MCF 10A (cell line): ENCODE measurements at places on chromosomes 3 and 15. TPM values are rescaled to one million over a fixed set of nuclear protein-coding genes. Genes with fewer than 3 reads are reported as not detected.
A peak's percentile ranks its signal among the peaks of the same experiment; 100 is the strongest.

The EXOG gene
- 17.5 and 21.9 TPM in 2 replicates for total RNA-seq

The CADM2 gene
- not detected in 2 replicates for total RNA-seq

The RCCD1 gene
- 21.5 and 29.0 TPM in 2 replicates for total RNA-seq

GRCh38 chr15:66803749-66804148, 101.7 kb downstream of the SMAD6 start:
- H3K36me3 ChIP-seq, result peaks cover 13% of the 10 kb centered on the region
- peaks cover 27% of the 10 kb centered on the region for H3K4me1 ChIP-seq
- no peak overlapping the region for H3K4me3 ChIP-seq
- DNase-seq, result no peak
- H3K27me3 ChIP-seq, result no peaks in the 10 kb centered on the region

- H3K4me3 ChIP-seq, result peak overlapping the region; percentile 4
- DNase-seq, result no peak
These were observed 7.5 kb downstream of the CMSS1 start for GRCh38 chr3:99825004-99825640.

DNA sequence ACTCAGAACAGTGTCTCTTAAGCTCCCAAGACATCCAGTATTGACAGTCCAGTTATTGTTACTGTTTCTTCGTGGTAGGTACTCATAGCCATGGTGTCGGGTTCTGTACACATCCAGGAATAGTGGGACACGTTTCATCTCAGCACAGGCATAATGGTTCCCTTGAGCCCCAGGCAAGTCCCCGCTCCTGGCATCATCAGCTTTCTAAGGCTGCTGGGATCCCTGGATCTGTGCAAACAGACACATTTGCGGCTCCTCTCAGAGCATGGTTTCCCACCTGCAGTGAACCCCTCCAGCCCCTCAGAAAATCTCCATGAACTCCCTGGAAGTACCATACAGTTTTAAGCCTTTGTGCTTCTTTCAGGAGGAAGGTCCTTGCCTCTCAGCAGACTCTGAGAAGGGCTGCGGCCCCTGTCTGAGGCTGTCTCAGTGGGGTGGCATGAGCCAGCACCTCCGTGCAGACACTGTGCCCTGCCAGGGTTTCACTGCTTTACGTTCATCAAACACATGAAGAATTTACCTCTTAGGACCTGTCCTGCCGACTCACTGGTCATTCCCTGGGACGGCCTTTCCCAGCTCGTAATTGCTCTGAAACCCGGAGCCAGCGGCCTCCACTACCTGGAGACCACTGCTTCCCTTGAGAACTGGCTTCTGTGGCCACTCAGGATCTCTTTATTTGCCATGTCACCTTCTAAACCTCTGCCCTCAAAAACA, 124.9 kb downstream of the LRRK1 start:
- H3K4me1 ChIP-seq, result no peaks in the 10 kb centered on the region
- no peak overlapping the region for H3K4me3 ChIP-seq
- H3K27me3 ChIP-seq, result no peaks in the 10 kb centered on the region
- H3K27ac ChIP-seq, result no peak overlapping the region
- peaks cover 34% of the 10 kb centered on the region for H3K36me3 ChIP-seq
- DNase-seq, result no peak

The ISY1 gene
- 52.5 and 57.8 TPM in 2 replicates for total RNA-seq

DNA sequence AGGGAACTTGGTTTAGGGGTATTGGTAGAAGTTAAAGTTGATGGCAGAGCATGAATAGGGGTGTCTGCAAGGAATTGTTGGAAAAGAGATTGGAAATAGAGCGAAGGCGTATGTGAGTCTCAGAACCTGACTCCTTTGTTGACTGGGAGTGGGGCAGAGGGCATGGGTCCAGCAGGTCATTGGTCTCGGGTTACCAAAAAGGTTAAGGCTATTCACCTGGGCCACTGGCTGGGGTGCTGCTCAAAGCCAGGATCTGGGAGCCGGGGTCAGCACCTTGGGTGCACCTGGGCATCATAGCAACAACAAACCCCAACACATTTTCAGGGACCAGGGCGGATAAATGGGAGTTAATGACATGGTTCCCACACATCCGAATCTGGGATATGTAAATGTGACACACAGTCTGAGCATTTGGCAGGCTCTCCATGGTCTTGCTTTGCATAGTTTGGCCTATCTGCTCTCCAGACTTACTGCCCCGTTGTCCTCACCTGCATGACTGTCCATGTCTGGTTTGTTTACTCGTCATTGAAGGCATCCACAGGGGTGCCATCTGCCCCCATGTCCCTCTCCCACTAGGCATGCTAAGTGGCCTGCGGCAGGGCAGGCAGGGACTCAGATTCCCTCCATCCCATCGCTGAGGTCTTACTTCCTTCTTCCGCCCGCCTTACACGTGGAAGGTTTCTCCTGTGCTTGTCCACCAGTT, 10.1 kb downstream of the KLF13 start:
- H3K27ac ChIP-seq, result no peak overlapping the region
- no peak overlapping the region for H3K4me3 ChIP-seq
- H3K4me1 ChIP-seq, result peaks cover 44% of the 10 kb centered on the region
- DNase-seq, result no peak
- no peaks in the 10 kb centered on the region for H3K27me3 ChIP-seq
- peaks cover 15% of the 10 kb centered on the region for H3K36me3 ChIP-seq

DNA sequence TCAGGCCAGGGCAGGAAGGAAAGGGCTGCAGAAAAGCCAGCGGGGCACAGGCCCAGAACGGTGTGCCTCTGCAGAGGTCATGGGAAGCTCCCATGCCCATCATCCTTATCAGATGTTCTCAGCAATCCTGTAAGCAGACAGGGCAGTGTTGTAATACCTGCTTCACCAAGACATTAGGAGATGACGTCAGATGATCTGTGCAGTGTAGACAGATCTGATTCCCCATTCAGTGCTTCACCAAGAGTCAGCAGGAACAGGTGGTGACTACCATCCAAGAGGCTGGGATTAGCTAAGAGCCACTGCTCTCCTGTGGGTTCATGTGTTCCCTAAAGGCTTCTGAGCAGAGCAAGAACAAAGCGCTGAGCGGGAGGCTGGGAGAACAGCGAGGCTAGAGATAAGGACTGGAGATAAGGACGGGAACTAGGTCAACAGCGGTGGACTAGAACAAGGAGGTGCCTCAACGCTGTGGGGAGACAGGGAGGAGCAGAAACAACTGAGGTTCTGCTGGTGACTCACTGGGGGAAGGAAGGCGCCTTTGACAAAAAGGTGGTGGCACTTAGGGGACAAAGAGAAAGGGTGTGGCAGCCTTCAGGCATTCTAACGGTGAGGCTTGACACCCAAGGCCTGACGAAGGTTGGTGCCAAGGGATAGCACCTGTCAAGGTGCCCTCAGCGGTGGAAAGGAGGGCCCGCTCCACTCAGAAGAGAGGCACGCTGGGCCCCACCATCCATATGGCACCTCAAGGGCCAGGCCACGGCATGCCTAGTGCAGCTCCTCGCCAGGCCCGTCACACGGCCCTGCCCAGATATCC, 28.4 kb downstream of the CCDC12 start:
- peaks cover 6% of the 10 kb centered on the region for H3K36me3 ChIP-seq
- peak; percentile 71 for DNase-seq
- peaks cover 62% of the 10 kb centered on the region for H3K4me1 ChIP-seq
- no peak overlapping the region for H3K4me3 ChIP-seq
- peak overlapping the region; percentile 36 for H3K27ac ChIP-seq

DNA sequence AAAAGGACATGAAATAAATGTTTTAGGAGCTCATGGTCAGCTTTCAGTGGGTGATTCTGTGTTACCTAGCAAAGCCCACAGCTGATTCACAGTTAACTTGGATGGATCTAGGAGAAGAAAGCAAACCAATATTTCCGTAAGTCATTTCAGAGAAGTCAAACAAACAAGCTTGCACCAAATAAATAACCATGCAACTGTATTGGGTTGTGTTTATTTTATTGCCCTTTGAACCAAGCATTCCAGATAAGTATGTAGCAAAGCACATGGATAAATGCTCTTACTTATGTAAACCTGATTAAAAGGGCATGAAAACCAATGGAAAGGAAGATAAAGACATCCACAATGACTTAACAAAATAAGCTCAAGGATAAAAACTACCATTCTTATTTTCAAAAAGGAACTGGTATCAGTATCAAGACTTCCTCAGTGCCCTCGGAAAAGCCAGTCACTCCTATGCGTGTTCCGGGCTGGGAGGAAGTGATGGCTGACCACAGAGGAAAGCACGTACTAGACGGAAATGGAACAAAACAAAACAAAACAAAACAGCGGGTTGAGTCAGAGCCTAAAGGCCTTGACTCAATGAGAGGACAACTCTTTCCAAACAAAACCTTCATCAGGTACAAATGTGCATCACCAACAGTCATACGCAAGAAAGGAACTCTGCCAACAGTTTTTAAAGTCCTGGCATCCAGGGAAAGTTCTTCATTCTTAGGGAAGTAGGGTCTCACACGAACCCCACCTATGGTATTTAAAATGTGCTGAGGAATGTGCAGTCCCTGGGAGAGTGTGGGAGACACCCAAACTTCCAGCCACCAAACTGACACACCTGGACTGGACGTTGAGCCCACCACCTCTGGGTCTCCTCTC, 103.3 kb downstream of the SNRK start:
- peak overlapping the region; percentile 86 for H3K27ac ChIP-seq
- H3K27me3 ChIP-seq, result no peaks in the 10 kb centered on the region
- peak; percentile 86 for DNase-seq
- no peak overlapping the region for H3K4me3 ChIP-seq
- peaks cover 12% of the 10 kb centered on the region for H3K4me1 ChIP-seq

The THPO gene
- not detected in 2 replicates for total RNA-seq

GRCh38 chr15:60731583-60732130, 252.7 kb upstream of the ICE2 start:
- H3K27ac ChIP-seq, result no peak overlapping the region
- peaks cover 19% of the 10 kb centered on the region for H3K27me3 ChIP-seq
- no peak overlapping the region for H3K4me3 ChIP-seq
- no peaks in the 10 kb centered on the region for H3K36me3 ChIP-seq

The THBS1 gene
- 103 and 393 TPM in 2 replicates for total RNA-seq

DNA sequence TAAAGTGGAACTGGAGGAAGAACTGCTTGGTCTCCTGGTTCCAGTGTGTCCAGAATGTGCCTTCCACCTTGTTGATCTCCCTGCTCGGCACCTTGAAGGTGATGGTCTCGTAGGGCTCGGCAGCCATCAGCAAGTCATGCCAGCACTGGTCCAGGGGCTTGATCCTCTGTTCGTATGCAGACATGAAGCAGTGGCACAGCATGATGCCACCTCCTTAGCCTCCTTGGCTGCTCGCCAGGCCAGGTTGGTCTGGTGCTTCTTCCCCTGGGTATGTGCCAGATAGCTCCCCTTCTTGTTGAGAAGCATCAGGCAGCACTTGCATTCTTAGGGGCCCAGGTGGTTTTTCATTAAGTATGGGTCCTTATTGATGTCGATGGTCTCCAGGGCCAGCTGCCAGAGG, 17.8 kb upstream of the TXNRD3 start:
- peaks cover 17% of the 10 kb centered on the region for H3K27me3 ChIP-seq
- H3K27ac ChIP-seq, result no peak overlapping the region
- H3K36me3 ChIP-seq, result no peaks in the 10 kb centered on the region
- H3K4me1 ChIP-seq, result no peaks in the 10 kb centered on the region

The ATP11B gene
- 66.2 and 69.9 TPM in 2 replicates for total RNA-seq

- no peaks in the 10 kb centered on the region for H3K4me1 ChIP-seq
- H3K27me3 ChIP-seq, result no peaks in the 10 kb centered on the region
- no peak overlapping the region for H3K27ac ChIP-seq
- H3K36me3 ChIP-seq, result no peaks in the 10 kb centered on the region
These were observed 143.7 kb downstream of the TJP1 start for GRCh38 chr15:29678504-29679034.

The LYZL4 gene
- not detected in 2 replicates for total RNA-seq

DNA sequence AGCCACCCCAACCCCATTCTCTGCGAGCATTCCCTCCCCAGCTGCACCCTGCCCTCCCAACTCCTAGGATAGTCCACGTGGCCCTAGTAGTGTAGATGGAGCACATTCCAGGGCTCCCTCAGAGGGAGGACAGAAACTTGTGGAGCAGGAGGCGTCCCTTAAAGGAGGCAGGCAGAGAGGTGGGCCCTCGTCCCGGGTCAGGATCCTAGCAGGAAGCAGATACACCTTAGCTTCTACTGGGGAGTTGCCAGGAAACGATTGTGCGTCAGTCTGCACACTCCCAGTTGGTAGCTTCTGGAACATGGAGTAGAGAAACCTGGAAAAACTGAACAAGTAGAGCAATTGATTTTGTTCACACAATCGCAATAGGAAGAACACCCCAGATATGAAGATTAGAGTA, 43.9 kb upstream of the KLHL25 start:
- no peaks in the 10 kb centered on the region for H3K4me1 ChIP-seq
- H3K27me3 ChIP-seq, result peaks cover 3% of the 10 kb centered on the region
- no peak overlapping the region for H3K27ac ChIP-seq
- H3K4me3 ChIP-seq, result no peak overlapping the region
- H3K36me3 ChIP-seq, result no peaks in the 10 kb centered on the region

- H3K4me1 ChIP-seq, result no peaks in the 10 kb centered on the region
- no peak overlapping the region for H3K27ac ChIP-seq
- no peak overlapping the region for H3K4me3 ChIP-seq
- H3K27me3 ChIP-seq, result no peaks in the 10 kb centered on the region
- no peak for DNase-seq
These were observed 5.9 kb downstream of the SH2D7 start for GRCh38 chr15:78098131-78098755.

The TLR9 gene
- total RNA-seq, result not detected in 2 replicates

DNA sequence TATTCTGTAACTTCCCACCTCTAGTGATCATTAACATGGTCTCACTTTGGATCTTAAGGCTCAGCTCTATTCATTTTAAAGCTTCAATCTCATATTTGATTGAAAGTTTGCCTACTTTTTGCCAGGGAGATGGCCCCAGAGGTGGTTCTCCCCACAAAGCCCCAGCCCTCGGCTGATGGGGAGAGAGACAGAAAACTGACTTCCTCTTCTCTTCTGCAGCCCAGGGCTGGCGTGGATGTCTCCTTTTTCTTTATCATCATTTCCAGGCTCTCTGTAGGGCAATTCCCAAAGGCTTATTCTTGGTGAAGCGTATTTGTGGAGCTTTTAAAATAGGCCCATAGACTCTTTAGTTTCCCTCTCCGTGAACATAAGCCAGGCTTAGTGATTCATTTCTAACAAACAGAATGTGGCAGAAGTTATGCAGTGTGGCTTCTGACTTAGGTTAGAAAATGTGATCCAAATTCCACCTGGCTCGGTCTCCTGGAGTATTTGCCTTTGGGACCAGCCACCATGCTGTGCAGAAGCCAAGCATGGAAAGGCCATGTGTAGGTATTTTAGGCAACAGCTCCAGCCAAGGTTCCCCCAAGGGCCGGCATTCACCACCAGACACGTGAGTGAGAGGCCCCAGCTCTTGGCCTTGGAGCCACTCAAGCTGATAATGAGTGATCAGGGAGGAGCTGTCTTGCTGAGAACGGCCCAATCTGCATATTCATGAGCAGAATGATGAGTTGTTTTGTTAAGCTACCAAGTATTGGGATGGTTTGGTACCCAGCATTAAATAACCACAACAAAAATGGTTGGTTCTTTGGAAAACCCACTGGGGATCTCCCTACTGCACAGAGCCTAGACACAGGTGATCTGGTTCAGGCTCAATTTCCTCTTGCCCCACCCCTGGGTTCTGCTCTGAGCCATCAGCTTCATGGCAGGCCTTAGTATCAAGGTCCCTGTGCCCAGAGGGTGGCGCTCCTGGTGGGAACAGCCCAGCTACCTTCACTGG, 353.2 kb upstream of the PROK2 start:
- H3K4me1 ChIP-seq, result no peaks in the 10 kb centered on the region
- no peak overlapping the region for H3K27ac ChIP-seq
- no peak overlapping the region for H3K4me3 ChIP-seq
- peaks cover 15% of the 10 kb centered on the region for H3K27me3 ChIP-seq
- DNase-seq, result no peak
